ENCODE measurements at places on chromosomes 12 and 14.

DNA sequence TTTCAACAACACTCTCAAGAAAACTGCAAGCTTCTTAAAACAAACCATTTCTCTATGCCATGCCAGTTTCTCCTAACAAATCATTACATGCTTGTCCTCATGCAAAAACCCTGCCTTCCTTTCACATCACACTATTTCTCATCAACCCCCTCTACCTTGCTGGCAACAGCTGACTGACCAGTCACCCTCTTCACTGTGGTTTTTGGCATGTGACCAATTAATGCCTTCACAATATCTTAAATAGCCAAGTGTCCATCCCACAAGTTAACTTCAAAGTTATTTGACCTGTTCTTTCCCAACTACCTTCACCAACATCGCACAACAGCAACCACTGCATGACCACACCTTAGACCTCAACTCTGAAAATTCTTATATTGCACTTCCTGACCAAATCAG is 159.6 kb downstream of the CEP128 start:
- no peak for DNase-seq

DNA sequence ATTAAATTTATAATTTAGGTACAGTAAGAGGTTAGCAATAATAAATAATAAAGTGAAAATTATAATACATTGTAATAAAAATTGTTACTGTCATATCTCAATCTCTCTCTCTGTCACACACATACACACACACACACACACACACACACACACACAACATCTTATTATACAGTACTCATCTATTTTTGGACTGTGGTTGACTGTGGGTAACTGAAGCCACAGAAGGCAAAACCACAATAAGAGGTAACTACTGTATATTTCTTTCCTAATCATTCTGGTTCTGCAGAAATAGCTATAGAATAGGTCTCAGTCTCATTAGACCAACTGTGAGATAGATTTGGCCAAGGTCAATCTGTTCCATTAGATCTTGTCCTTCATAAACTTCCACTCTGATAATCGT is 33.1 kb upstream of the PTPRO start:
- DNase-seq, result no peak

GRCh38 chr14:51901475-51902024 is 41.1 kb downstream of the GNG2 start:
- DNase-seq, result no peak

GRCh38 chr14:54882521-54882920 is 20.1 kb downstream of the GCH1 start:
- no peak for DNase-seq

Measured in H9 (cell line).